ENCODE measurements at places on chromosomes 2 and 18.

- DNase-seq: no peak
Measured at GRCh38 chr2:39160982-39161381, 40.1 kb upstream of the SOS1 start.

DNA sequence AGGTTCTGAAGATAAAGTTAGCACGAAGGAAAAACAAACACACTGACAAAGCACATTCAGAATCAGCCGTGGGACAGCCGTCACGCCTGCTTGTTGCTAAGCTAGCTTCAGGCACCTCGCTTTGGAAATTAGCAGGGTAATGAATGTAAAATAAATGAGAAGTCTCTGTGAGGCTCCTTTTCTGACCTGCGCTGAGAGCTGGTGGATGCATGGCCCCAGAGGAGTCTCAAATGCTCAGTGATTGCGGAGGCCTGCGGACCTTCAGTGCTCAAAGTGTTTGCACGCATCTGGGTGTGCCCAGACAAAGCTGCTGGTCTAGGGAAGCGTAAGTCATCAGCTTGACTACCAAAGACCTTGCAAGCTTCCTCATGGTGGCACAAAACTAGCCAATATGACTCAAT, 50.6 kb downstream of the CD8B2 start:
- DNase-seq: no peak

- DNase-seq: no peak
Measured at GRCh38 chr2:60554074-60554645, 706 bp upstream of the BCL11A start.

DNA sequence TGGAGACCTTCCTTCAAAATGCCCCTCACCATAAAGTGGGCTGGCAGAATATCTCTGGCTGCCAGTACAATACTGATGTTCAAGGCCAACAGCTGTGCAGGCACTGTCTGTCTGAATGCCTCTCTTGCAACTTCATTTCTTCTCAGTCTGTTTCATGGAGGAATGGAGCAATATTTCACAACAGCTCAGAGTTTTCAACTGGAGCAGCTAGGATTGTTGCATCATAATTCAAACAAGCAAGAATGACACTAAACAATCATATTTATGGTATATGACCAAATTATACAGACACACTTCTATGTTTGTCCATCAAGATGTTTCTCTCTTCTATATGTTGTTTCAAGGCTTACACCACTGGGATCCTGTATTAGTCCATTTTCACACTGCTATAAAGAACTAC, 444.2 kb downstream of the LRATD1 start:
- DNase-seq: no peak

GRCh38 chr18:25305584-25305983, 46.4 kb downstream of the ZNF521 start:
- no peak for DNase-seq

GRCh38 chr18:13893418-13893760, 21.9 kb downstream of the MC2R start:
- DNase-seq: no peak

- DNase-seq: no peak
Measured at GRCh38 chr2:206855585-206856433, 83.5 kb upstream of the CPO start.

- DNase-seq: no peak
Measured at GRCh38 chr2:210445116-210445707, 31.3 kb downstream of the LANCL1 start.

GRCh38 chr18:7617738-7618422, 50.8 kb downstream of the PTPRM start:
- DNase-seq: no peak

- peak; percentile 55 for DNase-seq
Measured at GRCh38 chr2:237512774-237513466, 25.9 kb downstream of the MLPH start.

GRCh38 chr2:52022006-52022405, 990.1 kb upstream of the NRXN1 start:
- no peak for DNase-seq

DNA sequence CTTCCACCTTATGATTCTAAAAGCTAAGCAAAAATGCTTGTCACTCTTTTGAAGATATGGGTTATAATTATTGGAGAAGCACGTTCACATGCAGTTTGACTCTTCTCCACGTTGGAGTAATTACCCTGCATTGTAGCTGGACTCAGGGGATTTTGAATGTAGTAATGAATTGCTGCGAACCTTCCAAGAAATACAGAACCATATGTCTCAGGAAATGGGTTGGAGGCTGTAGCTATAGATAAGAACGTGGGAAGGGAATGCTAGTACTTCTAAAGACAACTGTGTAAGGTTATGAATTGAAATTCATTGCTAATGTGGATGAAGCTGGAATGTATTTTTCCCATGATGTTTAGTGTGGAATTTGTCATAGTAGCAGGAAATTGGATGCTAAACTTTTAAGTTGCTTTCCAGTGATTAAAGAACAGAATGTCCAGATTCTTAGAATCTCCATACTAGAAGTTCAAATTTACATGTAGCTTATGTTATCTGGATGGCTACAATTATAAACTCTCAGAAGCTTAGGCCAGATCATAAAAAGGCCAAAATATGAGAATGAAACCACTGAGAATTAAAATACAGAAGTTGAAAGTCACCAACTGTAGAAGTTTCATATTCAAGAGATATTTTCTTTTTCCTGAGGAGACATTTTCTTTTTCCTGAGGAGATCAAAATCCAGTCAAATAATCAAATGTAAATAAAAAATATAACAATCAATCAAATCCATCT, 27.3 kb upstream of the SPOPL start:
- DNase-seq: no peak

GRCh38 chr2:84458551-84459017, 496 bp downstream of the SUCLG1 start:
- DNase-seq: no peak
